Activated naive CD4-positive, alpha-beta T cell treated with anti-CD3 and anti-CD28 coated beads, Interleukin-2, amount 50 U/mL, for 72 hours (primary cell): ENCODE measurements at places on chromosomes 1 and 21.

DNA sequence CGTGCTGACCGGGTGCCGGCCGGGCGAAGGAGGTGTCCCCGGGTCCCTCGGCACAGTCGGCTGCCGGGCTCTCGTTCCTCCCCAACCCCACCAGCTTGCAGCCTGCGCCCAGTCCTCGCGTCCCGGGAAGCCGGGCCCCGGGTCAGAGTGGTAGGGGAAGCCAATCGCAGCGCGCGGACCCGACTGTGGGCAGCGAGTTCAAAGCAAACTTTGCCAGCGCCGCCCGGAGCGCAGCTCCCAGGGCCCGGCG, 328 bp downstream of the MYCL start:
- DNase-seq: no peak

- DNase-seq: peak; percentile 5
Measured at GRCh38 chr1:114040273-114041015, 61.2 kb downstream of the OLFML3 start.

GRCh38 chr1:198018529-198018928, 101.4 kb downstream of the LHX9 start:
- DNase-seq: no peak

DNA sequence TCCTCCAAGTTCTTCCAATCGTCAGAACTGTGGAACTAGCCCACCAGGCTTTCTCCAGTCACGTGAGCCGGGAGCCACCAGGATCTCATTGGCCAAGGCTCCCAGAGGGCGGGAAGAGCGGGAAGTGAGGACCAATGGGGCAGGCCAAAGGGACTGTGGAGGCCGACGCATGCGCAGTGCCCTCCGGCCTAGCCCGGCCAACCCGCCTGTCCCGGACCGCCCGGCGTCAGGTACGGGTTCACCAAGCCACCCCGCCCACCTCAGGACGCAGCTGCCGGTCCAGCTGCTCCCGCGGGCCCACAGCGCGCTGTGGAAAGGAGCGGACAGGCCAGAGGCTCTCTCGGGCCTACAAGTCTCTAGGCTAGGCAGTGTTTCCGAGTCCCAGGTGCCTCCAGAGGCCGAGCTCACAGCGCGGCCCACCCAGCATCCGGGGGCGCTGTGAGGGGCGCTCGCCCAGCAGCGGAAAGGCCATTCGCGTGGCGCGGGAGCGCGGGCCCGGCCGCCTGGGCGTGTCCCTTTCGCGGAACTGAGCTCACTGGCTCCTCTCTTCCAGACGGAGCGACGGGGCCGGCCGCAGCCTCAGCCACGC, 10.9 kb downstream of the OR14I1 start:
- DNase-seq: no peak

- no peak for DNase-seq
Measured at GRCh38 chr1:232486006-232486405, 143.9 kb downstream of the SIPA1L2 start.

DNA sequence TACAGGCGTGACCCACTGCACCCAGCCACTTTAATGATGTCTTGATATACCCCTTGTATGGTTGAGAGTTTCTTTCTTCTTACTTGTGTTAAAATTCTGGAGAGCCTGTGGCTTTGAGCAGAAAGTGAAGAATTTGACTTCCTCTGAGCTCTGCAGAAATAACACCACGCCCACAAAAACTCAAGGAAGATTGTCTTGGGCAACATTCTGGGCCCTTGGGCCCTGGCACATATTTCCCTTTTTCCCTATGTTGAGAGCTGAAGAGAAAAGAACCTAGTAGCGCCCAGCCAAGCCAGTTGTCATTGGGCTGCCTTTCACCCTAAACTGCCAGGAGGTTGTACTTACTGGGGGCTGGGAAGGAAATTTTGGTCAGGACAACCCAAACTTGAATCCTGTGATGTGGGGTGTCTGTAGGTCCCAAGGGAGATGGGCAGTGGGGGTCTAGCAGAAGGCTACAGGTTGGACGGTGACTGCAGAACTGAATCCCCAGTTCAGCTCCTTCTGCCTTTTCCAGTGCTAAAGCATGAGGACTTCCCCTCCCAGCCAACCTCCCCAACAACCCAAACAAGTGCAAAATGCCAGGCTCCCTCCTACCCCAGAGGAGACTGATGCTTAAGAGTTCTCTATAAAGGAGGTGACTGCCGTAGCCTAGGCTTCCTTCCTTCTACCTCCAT, 11.7 kb upstream of the SNAPIN start:
- no peak for DNase-seq
